ENCODE measurements at places on chromosomes 16 and 17. TPM values are rescaled to one million over a fixed set of nuclear protein-coding genes. Genes with fewer than 3 reads are reported as not detected.

The TGFB1I1 gene
- 46.3 TPM for total RNA-seq

The CACNA1H gene
- not detected for total RNA-seq

The TP53TG3B gene
- not detected for total RNA-seq

The TEX2 gene
- total RNA-seq, result 21.4 TPM

The RNF227 gene
- 3.0 TPM for total RNA-seq

The ADGRG3 gene
- total RNA-seq, result not detected

The TP53TG3 gene
- total RNA-seq, result not detected

The SPATA22 gene
- total RNA-seq, result 1.3 TPM

The CENPT gene
- total RNA-seq, result 25.9 TPM

The NFAT5 gene
- total RNA-seq, result 47.8 TPM

The TRIM16 gene
- total RNA-seq, result 53.9 TPM

The RAB11FIP3 gene
- 24.6 TPM for total RNA-seq

The NPTX1 gene
- 0.11 TPM for total RNA-seq

The PDE6G gene
- total RNA-seq, result 0.54 TPM

The RAB11FIP4 gene
- total RNA-seq, result 0.43 TPM

The MRPS23 gene
- total RNA-seq, result 16.3 TPM

The DPEP2 gene
- total RNA-seq, result not detected

The PRSS27 gene
- 1.1 TPM for total RNA-seq

The STH gene
- not detected for total RNA-seq

The ABCA9 gene
- total RNA-seq, result 1.7 TPM

All from articular chondrocyte of knee joint (primary cell).